ENCODE measurements at places on chromosomes 2 and 18.
A peak's percentile ranks its signal among the peaks of the same experiment; 100 is the strongest.

GRCh38 chr2:228268301-228268700 lies 86.8 kb upstream of the SPHKAP start:
- H3K27ac ChIP-seq = no peak overlapping the region
- no peaks in the 10 kb centered on the region for H3K4me1 ChIP-seq
- no peak overlapping the region for H3K4me3 ChIP-seq

DNA sequence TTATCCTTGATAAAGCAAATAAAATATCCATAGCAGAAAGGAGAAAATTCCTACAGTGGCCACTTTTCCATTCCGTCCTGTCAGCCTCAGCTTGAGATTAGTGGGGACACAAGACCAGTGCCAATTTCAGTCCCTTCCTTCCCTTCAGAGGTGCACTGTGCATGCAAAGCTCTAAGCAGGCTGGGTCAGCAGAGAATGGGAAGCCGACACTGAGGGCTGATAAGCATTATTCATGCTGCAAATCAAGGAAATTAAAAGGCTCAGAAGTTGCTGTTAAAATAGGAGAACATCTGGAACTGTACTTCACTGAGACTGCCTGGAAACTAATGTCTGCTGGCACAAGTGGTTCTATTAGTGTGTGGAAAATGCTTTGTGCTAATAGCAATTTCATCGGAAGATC lies 534.3 kb downstream of the ADCYAP1 start:
- no peak for DNase-seq
- H3K27me3 ChIP-seq = no peaks in the 10 kb centered on the region
- H3K27ac ChIP-seq = no peak overlapping the region
- H3K4me1 ChIP-seq = no peaks in the 10 kb centered on the region
- H3K36me3 ChIP-seq = no peaks in the 10 kb centered on the region
- H3K4me3 ChIP-seq = no peak overlapping the region

DNA sequence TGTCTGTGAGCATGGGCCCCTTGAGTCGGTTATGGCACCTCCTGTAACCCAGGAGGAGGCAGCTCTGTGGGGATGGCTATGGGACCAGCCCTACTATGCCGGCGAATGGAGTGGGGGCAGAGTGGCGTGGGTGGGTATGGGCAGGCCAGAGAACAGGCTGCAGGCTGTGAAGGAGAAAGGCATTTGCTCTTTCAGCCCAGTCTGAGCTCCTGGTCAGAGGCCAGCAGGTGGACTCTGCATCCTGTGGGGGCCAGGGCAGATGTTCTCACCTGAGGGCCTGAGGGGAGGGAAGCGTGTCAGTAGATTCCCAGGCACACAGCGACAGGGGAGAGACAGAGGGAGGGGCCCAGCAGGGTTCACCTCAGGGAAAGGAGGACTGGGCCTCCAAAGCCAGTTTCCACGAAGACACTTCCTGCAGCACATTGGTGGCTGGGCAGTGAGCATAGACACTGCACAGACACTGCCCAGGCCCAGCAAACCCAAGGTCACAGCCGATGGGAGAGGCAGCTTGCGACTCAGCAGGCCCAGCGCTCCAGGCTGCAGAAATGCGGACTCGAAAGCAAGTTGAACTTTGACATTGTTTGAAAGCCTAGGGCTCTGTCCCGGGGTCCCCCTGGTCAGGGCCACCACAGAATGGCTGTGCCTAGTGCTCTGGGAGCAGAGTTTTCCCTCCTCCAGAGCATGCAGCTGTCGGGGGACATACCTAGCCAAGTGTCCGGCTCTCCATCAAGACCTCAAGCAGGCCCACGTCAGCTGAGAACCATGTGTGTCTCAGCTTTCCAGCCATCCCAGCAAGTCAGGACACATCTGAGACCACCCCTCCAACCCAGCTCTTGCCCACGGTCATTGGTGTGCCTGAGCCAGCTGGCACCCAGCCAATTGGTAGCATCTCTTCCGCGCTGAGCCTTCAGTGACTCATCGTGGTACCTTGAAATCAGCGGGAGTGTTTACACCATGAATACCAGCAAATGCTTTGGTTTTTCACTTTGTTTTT lies 53.8 kb downstream of the TGOLN2 start:
- DNase-seq = peak; percentile 42
- H3K27ac ChIP-seq = no peak overlapping the region
- H3K36me3 ChIP-seq = no peaks in the 10 kb centered on the region
- H3K4me3 ChIP-seq = no peak overlapping the region
- H3K27me3 ChIP-seq = no peaks in the 10 kb centered on the region

DNA sequence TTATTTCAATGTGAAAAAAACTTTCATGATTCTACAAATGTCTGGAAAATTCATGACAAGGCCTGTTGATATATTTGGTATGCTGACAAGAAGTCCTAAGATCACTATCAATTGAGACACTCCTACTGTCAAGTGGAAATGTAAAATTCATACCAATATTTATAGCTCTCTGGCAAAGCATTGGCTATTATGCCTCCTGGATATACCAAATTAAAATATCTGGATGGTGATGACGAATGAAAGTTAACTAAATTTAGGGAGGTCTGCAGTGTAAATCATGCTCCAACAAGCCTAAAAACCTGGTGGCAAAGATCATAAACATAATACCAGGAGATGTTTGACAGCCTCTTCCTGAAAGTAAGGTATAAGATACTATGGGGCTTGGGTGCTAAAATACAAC lies 41.1 kb upstream of the TCF4 start:
- no peak overlapping the region for H3K4me3 ChIP-seq
- no peak for DNase-seq
- no peaks in the 10 kb centered on the region for H3K27me3 ChIP-seq
- H3K4me1 ChIP-seq = no peaks in the 10 kb centered on the region
- H3K36me3 ChIP-seq = no peaks in the 10 kb centered on the region

DNA sequence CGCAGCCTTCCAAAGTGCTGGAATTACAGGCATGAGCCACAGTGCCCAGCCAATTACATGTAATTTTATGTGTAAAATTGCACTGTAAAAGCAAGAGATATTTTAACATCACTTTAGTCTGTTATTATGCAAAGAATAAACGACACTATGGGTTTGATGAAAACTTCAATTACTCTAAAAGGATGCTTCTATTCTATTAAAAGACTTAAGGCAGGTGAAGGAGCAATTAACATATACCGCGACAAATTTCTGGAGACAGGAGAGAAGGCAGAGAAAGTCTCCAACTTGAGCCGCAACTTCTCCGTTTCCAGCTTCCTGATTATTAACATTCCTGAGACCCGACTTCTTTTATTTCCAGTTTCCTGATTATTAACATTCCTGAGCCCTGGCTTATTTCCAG lies 53.7 kb downstream of the FAM210A start:
- H3K36me3 ChIP-seq = no peaks in the 10 kb centered on the region
- H3K4me1 ChIP-seq = peaks cover 5% of the 10 kb centered on the region
- H3K4me3 ChIP-seq = no peak overlapping the region
- H3K27me3 ChIP-seq = no peaks in the 10 kb centered on the region

Data from psoas muscle (tissue), 8 donors.